ENCODE measurements at places on chromosomes 1 and 21. TPM values are rescaled to one million over a fixed set of nuclear protein-coding genes. Genes with fewer than 3 reads are reported as not detected.

Gene SLAMF9
- total RNA-seq: 0.41 TPM

Gene CAPN9
- total RNA-seq: not detected

Gene ADAMTS5
- total RNA-seq: not detected

Gene DMBX1
- total RNA-seq: 0.49 TPM

Gene NFASC
- 1.1 TPM for total RNA-seq

Gene PLEKHA6
- 35.1 TPM for total RNA-seq

Gene TNFRSF14
- total RNA-seq: 0.16 TPM

Gene CELA2B
- total RNA-seq: not detected

Gene IL20
- 0.10 TPM for total RNA-seq

Gene OR2L2
- total RNA-seq: not detected

Gene CAPN8
- total RNA-seq: 1.00 TPM

Gene TFB2M
- 36.6 TPM for total RNA-seq

Gene CLDN14
- total RNA-seq: 0.07 TPM

Gene PUSL1
- 24.2 TPM for total RNA-seq

Gene OR2L8
- not detected for total RNA-seq

Gene RPE65
- total RNA-seq: not detected

Gene LAX1
- not detected for total RNA-seq

Gene NOTCH2
- total RNA-seq: 38.3 TPM

Gene SELP
- not detected for total RNA-seq

Gene MMEL1
- 0.26 TPM for total RNA-seq

Gene CR1L
- total RNA-seq: 0.15 TPM

Gene NID1
- total RNA-seq: 7.7 TPM

Gene CLDN17
- not detected for total RNA-seq

Gene BRINP2
- 0.16 TPM for total RNA-seq

Gene GJB4
- 0.17 TPM for total RNA-seq

Gene HLX
- total RNA-seq: 5.0 TPM

Gene CYP4A22
- total RNA-seq: not detected

Gene ANKRD45
- 0.15 TPM for total RNA-seq

Gene DEPDC1
- total RNA-seq: 10.8 TPM

Gene FAM163A
- total RNA-seq: not detected

Gene CASZ1
- total RNA-seq: 1.4 TPM

Gene CRB1
- not detected for total RNA-seq

Gene GUCA2B
- 0.37 TPM for total RNA-seq

Gene TTC13
- total RNA-seq: 9.6 TPM

Gene PIGR
- not detected for total RNA-seq

Gene ARHGAP30
- 0.09 TPM for total RNA-seq

Gene PTGFRN
- total RNA-seq: 14.0 TPM

Gene CPLANE2
- total RNA-seq: 3.2 TPM

Gene FCRL1
- total RNA-seq: not detected

Gene TMEM51
- 27.8 TPM for total RNA-seq

Gene CTTNBP2NL
- total RNA-seq: 4.8 TPM

Gene NTNG1
- not detected for total RNA-seq

Gene SPRR2A
- not detected for total RNA-seq

Gene MATN1
- total RNA-seq: 0.02 TPM

Gene MARK1
- 0.11 TPM for total RNA-seq

Gene GNG4
- 15.4 TPM for total RNA-seq

Gene CYP4X1
- total RNA-seq: not detected

Gene DONSON
- total RNA-seq: 17.6 TPM

Data from A549 treated with AZD2906 at 1 μM for 4 hours (cell line).